ENCODE measurements at places on chromosomes 6 and 20. TPM values are rescaled to one million over a fixed set of nuclear protein-coding genes. Genes with fewer than 3 reads are reported as not detected.
A peak's percentile ranks its signal among the peaks of the same experiment; 100 is the strongest.

DNA sequence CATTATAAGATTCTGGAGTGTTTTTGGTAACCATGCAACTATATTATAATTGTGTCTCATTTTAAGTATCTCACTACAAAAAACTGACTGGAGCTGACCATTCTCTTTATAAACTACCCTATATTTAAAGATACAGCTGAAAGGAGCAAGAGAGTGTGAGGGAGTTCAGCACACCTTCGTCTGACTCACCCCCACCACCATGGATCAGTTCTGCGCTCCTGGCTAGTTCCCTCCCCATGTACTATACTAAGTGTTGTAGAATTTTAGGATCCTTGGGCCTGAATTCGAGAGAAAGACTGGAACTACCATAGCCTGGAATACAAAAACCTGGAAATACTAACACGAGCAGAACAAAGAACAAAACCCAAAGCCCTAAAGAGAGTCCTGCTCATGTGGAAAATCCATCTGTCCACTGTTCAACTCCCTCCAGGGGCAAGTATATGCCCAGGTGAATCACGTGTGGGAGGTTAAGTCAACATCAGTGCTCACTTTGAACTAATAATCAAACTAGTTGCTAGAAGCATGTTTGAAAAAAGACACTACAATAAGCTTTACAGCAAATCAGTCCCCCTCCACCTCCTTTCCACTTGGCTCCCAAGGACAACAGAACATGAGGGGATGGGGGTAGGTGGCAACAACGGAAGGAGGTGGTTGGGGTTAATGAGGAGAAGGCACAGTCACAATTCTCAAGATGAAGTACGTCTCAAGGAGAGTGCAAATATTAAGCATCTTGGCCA is 46.8 kb downstream of the ELOVL5 start:
- no peaks in the 10 kb centered on the region for H3K27me3 ChIP-seq
- H3K4me1 ChIP-seq = peaks cover 79% of the 10 kb centered on the region
- H3K4me3 ChIP-seq = no peak overlapping the region
- DNase-seq = no peak
- H3K36me3 ChIP-seq = no peaks in the 10 kb centered on the region
- peak overlapping the region; percentile 51 for H3K27ac ChIP-seq

GRCh38 chr6:168190646-168191443 is 111.8 kb upstream of the FRMD1 start:
- no peaks in the 10 kb centered on the region for H3K4me1 ChIP-seq
- no peak overlapping the region for H3K4me3 ChIP-seq
- no peaks in the 10 kb centered on the region for H3K27me3 ChIP-seq
- no peaks in the 10 kb centered on the region for H3K36me3 ChIP-seq
- no peak for DNase-seq

GRCh38 chr6:16061818-16062217 is 67.1 kb upstream of the MYLIP start:
- H3K36me3 ChIP-seq = no peaks in the 10 kb centered on the region
- DNase-seq = no peak
- H3K27me3 ChIP-seq = no peaks in the 10 kb centered on the region
- H3K4me3 ChIP-seq = no peak overlapping the region

SLC2A4RG gene
- 124 TPM for total RNA-seq

DNA sequence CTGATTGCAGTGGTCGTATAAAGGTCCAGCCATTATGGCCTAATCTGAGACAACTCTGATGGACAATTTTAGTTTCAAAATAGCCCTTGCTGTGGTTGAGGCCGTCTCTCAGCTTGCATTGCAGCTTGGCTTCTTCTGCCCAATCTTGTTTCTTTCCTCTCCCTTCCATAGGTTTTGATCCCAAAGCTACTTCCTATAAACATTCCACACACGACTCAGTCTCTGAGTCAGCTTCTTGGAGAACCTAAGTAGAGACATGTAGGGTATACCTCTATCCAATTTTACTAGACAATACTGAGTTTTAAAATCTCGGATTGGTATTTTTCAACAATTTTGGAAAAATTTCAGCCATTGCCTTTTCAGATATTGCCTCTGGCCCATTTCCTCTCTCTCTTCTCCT is 13.4 kb downstream of the IYD start:
- H3K4me3 ChIP-seq = no peak overlapping the region
- no peaks in the 10 kb centered on the region for H3K27me3 ChIP-seq
- no peak overlapping the region for H3K27ac ChIP-seq
- no peaks in the 10 kb centered on the region for H3K36me3 ChIP-seq

GRCh38 chr20:8408587-8409307 is 276.7 kb downstream of the PLCB1 start:
- H3K4me3 ChIP-seq = no peak overlapping the region
- no peak overlapping the region for H3K27ac ChIP-seq
- H3K4me1 ChIP-seq = no peaks in the 10 kb centered on the region
- DNase-seq = no peak

RIMS1 gene
- not detected for total RNA-seq

DNA sequence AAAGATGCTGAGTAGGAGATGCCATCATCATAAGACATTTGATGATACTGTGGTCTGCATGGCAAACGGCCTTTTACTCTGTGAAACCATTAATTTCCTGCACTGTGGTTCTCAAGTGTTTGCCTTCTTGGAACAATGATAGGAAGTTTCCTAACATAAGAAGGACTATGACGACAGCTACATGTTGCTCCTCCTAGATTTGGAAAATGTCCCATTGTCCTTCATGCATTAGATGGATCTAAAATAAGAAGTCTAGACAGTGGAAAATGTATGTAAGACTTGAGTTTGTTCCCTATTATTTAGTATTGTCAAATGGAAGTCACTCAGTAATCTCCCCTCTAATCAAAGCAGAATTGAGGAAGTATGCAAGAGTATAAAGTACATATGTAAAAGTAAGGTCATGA is 98.5 kb upstream of the TMEM170B start:
- DNase-seq = no peak
- no peak overlapping the region for H3K27ac ChIP-seq
- no peaks in the 10 kb centered on the region for H3K36me3 ChIP-seq
- H3K4me3 ChIP-seq = no peak overlapping the region
- H3K4me1 ChIP-seq = no peaks in the 10 kb centered on the region

DNA sequence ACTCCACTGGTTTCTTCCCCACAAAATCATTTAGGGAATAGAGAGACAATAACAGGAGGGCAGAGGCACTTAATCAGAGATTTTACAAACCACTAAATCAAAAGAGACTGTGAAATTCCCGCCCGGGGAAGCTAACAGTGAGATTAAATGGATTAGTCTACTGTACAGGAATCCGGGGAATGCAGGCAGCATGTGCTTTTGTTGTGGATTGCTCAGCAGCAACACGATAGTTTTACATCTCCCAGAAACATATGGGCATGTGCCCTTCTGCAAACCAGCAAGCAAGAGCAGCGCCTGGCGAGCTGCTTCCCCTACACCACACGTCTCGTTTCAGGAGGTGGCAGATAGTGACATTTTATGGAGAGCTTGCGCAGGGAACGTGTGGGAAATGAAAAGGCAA is 382.3 kb downstream of the CD83 start:
- no peaks in the 10 kb centered on the region for H3K4me1 ChIP-seq
- H3K27ac ChIP-seq = no peak overlapping the region
- no peaks in the 10 kb centered on the region for H3K27me3 ChIP-seq

OPRL1 gene
- total RNA-seq = 1.1 TPM

DNA sequence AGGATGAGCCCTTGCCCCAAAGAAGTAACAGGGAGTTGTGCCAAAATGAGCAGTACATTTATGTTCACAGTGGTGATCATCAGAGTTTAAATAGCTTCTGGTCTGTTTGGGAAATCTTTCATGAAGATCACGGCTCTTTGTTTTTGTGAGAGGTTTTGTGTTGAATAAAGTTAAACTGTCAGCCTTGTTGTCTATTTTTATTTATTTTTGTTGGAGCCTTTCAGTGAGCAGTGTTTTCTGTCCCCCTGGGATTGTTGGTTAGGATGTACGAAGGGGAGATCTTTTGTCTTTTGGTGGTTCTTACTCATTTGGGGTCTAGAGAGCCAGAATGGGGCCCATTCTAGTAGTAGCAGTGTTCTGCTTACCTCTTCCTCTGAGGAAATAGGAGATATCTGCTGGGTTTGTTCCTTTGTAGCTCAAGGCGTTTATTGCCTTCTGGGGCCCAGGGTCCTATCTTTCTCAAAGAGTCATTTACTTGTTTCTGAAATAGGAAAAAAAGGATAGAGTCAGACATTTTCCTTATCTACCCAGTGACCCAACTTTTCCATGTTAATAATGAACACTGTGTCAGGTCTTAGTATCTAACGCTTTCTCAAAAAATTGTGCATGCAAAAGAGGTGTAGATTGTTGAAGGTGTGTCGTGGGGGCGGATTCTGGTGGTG is 157.4 kb downstream of the JARID2 start:
- H3K4me3 ChIP-seq = no peak overlapping the region
- H3K27me3 ChIP-seq = no peaks in the 10 kb centered on the region
- peaks cover 68% of the 10 kb centered on the region for H3K4me1 ChIP-seq
- H3K36me3 ChIP-seq = no peaks in the 10 kb centered on the region

DNA sequence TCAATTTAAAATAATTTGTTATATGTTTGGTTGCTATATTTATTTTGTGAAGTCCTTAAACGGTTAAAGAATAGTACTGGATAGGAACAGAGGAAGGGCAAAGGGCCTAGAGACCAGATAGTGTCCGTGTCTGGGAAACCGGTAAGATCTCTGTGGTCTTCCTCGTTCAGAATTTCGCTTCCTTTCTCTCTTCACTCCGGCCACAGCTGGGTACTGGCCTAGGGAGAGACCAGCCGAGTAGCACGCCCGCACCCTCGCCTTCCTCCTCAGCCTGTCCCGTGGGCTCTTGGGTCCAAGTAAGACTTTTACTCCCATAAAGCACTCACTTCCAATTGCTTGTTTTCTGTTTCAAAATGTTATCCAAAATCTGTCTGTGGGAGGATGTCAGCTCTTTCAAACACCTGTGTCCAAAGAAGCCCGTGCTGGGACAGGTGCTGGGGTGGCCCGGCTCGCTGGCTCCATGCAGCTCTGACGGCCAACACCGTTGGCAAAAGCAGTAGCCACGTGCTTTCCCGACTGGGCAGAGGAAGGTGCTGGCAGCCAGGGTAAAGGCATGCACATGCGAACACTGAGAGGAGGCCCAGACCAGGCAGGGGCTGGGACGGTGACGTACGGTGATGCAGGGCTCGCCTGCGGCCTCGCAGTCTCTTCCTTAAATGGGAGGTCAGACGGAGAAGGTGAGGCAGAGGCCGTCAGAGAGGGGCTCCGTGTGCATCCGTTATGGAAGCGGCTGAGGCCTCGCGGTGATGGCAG is 112.2 kb downstream of the IRF4 start:
- H3K27me3 ChIP-seq = no peaks in the 10 kb centered on the region
- no peak overlapping the region for H3K27ac ChIP-seq
- H3K36me3 ChIP-seq = no peaks in the 10 kb centered on the region
- peaks cover 47% of the 10 kb centered on the region for H3K4me1 ChIP-seq
- no peak overlapping the region for H3K4me3 ChIP-seq

DNA sequence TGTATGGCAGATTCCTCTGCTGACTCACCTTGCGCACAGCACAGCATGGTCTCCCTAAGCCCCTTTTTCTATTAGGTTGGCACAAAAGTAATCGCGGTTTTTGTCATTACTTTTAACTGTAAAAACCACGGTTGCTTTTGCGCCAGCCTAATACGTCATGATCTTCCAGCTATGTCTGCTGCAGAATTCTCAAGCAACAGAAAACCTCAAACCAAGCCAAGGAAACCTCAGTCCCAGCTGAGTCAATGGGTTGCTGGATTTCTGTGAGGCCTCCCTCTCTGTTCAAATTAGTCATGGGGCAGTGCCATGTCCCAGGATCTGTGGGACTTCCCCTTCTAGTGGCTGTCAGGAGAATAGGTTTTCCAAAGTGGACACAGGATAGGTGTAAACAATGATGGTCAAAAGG is 15.7 kb upstream of the ENPP1 start:
- no peaks in the 10 kb centered on the region for H3K36me3 ChIP-seq

DNA sequence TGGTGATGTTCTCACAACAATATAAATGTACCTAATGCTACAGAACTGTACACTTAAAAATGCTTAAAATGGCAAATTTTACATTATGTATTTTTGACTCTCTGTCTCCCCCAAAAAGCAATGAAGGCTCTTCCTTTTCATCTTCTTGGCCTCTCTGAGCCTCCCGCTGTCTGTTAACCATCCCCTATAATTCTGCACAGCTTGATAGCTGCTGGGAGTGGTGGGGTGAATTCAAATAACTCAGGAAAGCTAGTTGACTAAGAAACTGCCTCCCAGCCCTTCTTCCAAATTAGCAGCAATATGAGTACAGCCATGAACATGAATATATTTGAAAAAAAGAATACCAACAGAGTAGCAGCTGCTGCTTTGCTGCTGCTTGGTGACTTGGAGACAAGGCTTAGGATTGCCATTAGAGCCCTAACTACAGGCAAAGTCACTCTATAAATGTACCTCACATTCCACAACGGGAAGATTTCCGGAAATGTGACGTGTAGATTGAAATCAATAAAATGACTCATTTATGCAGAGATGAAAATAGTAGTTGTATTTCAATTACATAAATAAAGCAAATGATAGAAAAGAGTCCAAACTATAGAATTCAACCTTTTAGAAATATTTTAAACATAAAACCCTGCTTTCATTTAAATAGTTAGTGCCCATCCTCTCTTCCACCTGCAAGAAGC is 200.1 kb upstream of the HEY2 start:
- no peaks in the 10 kb centered on the region for H3K27me3 ChIP-seq
- no peak overlapping the region for H3K27ac ChIP-seq
- no peaks in the 10 kb centered on the region for H3K36me3 ChIP-seq
- DNase-seq = no peak

DNA sequence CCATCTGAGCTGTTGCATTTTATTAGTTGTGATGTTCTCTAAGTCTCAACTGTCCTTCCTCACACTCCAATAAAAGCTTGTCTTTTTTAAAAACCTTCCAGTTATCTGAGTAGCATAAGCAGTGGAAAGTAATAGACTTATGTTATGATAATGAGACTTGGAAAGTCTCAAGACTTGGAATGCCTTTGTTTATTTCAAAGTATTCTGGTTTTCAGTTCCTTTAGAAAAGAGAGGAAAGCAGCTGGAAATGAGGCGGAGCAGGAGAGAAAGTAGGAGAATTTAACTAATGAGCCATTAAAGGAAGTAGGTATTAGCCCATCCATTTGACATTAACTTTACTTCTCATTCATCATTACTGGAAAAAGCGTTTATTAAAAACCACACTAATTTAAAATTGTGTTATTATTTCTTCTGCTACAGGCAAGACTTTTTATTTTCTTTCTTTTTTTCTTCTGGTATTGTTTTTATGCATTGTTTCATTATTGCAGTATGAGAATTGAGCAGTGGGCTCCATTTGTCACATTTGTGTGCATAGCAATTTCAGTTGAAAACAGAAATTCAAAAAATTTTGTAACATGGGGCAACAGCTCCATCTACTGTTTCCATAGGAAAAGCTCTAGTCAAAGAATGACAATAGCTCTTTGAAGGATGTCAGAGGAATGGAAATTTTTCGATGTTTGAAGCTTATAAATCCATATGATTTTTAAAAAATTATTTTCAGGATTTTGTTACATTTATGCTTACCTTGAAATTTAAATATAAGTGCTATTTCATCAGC is 194.8 kb downstream of the COL9A1 start:
- H3K4me3 ChIP-seq = no peak overlapping the region
- DNase-seq = peak; percentile 23
- H3K4me1 ChIP-seq = no peaks in the 10 kb centered on the region
- no peak overlapping the region for H3K27ac ChIP-seq

FILIP1 gene
- not detected for total RNA-seq

BCKDHB gene
- 11.8 TPM for total RNA-seq

AHI1 gene
- total RNA-seq = 12.8 TPM

GRCh38 chr6:129368970-129369369 is 341.0 kb downstream of the ARHGAP18 start:
- no peaks in the 10 kb centered on the region for H3K36me3 ChIP-seq
- peaks cover 9% of the 10 kb centered on the region for H3K4me1 ChIP-seq
- H3K27ac ChIP-seq = no peak overlapping the region
- no peak for DNase-seq

GRCh38 chr6:47579040-47579439 is 101.5 kb downstream of the CD2AP start:
- H3K27me3 ChIP-seq = no peaks in the 10 kb centered on the region
- H3K36me3 ChIP-seq = peaks cover 11% of the 10 kb centered on the region
- no peak overlapping the region for H3K4me3 ChIP-seq
- no peak overlapping the region for H3K27ac ChIP-seq
- DNase-seq = no peak
